ENCODE measurements at places on chromosomes 7 and 10. TPM values are rescaled to one million over a fixed set of nuclear protein-coding genes. Genes with fewer than 3 reads are reported as not detected.

PODXL gene
- 127 TPM for total RNA-seq

STK32C gene
- 6.7 TPM for total RNA-seq

PRPS1L1 gene
- not detected for total RNA-seq

CPA2 gene
- 0.18 TPM for total RNA-seq

RAPGEF5 gene
- total RNA-seq: 138 TPM

CALML5 gene
- not detected for total RNA-seq

Data from metanephros (tissue), 2 donors.